ENCODE measurements at places on chromosomes 2 and 18. TPM values are rescaled to one million over a fixed set of nuclear protein-coding genes. Genes with fewer than 3 reads are reported as not detected.

GRCh38 chr2:236554629-236555282 is 14.9 kb upstream of the ACKR3 start:
- DNase-seq, result no peak

DNA sequence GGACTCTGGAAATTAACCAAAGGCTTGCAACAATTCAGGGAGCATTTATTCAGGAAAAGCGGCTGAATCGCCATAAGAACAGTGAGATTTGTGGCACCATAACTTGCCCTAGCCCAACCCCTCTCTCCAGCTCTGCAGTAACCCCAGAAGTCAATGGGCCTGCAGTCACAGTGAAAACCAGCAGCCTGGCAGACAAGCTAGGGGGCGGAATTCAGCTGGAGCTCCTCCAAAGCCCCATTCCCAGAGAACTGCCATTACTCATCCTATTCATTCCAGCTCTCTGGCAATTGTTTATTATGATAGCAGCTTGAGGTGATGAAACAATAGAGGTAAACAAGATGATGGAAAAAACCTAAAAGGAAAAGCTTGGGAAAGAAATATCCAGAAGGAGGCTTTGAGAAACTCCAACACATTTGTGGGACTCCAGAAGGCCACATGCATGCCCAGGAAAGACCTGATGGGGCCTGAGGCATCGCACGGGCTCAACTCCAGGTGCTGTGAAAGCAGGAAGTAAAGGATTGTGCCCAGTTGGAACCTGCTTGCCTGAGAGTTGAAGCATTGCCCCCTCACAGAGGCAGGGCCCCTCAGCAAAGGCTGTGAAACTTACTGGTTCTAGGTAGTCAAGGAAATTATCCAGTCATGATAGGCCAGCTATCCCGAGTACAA is 126.7 kb downstream of the TWIST2 start:
- DNase-seq, result no peak

The ANKRD53 gene
- polyA plus RNA-seq, result 2.2 TPM

GRCh38 chr2:27218614-27219013 is 1.4 kb downstream of the CAD start:
- no peak for DNase-seq

DNA sequence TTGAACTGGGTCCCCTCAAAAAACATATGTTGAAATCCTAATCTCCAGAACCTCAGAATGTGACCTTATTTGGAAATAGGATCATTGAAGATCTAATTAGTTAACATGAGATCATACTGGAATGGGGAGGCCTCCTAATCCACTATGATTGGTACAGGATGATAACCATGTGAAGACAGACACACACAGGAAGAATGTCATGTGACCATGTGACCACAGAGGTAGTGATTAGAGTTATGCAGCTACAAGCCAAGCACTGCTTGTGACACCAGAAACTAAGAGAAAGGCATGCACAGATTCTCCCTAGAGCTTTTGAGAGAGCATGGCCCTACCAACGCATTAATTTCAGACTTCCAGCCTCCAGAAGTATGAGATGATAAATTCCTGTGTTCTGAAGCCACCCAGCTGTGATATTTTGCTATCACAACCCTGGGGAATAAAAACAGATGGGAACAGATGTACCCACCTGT is 47.0 kb upstream of the TGIF1 start:
- DNase-seq, result no peak

DNA sequence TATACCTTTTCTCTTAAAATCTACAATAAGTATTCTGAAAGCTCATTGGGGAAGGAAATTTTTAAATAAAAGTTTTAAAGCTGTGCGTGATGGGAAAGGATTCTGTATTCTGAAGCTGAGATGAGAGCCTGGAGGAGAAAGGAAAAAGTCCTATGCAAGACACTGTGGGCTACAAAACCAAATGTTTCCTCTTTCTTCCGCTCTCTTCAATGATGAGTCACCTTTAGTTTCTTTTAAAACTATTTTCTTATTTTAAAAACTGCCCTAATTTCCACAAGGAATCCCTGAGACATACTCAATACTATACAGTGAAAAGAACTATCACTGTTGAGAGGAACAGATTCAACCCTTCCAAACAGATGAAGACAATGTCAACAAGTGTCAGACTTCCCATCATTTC is 87.4 kb downstream of the INO80D start:
- DNase-seq, result no peak

DNA sequence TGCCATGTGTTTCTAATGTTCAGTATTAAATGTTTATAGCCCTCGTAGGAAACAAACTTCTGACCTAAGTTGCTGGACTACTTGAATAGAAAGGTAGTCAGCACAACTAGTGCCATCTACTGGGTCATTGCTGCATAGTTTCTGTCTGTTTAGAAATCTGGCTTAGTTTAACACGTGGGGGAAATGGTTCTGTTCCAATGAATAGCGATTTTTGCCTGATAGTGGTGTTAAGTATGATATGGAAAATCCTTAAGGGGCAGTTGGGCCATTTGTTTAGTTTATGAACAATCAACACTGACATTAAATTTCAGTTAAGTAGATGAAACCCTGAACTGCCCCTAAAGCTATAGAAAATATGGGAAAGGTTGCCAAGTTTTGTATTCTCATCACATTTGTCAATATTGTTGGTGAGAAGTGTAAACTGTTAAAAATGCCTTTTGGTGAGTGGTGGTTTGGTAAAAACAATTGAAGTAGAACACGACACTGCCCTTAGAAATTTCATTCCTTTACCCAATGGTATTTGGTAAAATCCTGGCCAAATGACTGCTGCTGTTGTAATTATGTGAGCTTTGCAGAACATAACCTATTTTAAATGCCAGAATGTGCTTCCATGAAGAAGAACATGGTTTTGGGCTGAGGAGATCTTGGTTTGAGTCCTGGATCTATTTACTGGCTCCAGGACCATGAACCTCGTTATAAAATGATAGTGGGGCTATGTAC is 13.2 kb downstream of the NABP1 start:
- peak; percentile 77 for DNase-seq

GRCh38 chr2:229852565-229852964 is 69.2 kb downstream of the TRIP12 start:
- DNase-seq, result peak; percentile 46

DNA sequence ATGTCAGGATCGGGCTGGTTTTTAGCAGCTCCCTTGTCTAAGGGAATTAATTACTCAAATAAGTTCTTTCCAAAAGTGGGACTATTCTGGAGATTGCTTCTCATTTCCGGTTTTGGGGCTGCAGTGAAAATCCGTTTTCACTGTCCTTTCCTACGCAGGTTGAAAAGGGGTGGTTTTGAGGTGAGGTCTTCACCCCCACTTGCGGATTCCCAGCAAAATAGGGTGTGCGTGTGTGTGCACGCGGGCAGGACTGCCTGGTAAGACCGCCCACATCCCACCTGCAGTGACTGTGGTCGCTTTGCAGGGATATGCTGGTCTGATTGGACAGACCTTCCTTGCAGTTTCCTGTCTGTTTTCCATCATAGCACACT is 472 bp upstream of the PLEKHM3 start:
- DNase-seq, result no peak

The TRPM8 gene
- polyA plus RNA-seq, result not detected

GRCh38 chr18:43004421-43004820 is 111.1 kb downstream of the RIT2 start:
- no peak for DNase-seq

DNA sequence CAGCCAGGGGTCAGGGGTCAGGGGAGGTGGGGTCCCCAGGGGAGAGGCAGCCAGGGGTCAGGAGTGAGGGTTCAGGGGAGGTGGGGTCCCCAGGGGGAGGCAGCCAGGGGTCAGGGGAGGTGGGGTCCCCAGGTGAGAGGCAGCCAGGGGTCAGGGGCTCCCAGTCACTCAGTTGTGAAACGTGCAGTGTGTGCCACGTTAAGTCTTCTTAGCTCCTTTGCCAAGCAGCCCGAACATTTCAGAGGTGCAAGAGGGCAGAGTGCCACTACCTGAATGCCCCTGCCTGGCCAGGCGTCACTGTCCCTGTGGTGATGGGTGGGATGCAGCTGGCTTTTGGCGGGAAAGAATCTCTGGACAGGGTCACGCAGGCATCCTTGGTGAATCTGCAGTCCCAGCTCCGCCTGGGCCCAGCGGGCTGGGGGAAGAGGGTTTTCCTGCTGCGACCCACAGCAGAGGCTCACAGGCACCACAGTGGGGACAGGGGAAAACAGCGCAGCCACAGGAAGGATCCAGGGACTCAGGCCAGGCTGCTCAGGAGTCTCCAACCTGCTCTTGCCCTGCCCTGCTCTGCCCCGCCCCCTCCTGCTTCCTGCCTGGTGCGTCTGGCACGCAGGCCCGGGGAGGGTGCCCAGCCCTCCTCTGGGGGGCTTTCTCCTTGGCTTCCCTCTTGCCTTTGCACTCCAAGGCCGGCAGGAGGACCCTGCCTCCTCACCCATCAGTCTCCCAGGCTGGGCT is 188.3 kb downstream of the TWIST2 start:
- no peak for DNase-seq

GRCh38 chr2:17976871-17977746 is 98.6 kb downstream of the KCNS3 start:
- DNase-seq, result peak; percentile 2

DNA sequence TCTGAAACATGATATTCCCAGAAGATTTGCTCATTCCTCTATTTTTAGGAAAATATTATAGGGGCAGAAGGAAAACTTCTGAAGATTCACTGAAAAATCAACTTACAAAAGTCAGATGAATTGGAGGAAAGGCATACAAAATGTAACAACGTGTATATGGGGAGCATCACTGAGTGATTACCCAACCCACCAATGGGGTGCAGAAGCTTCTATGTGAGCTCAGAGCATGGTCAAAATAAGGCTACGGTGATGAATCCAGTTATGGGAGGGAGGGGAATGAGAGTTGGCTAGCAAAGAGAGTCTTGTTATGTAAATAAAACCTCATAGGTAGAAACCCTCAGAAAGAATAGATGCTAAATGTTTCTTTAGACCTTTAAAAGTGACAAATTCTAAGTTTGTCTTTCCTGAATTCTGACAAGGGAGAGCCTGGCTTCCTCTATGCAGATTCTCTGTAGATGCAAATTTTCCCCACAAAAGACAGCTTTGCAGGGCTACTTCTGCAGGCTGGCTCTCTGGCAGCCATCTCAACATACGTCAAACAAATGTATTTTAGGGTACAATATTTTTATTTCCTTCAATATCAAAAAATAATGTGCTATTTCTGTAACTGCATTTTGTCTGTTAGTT is 171.4 kb upstream of the NDUFV2 start:
- DNase-seq, result no peak

DNA sequence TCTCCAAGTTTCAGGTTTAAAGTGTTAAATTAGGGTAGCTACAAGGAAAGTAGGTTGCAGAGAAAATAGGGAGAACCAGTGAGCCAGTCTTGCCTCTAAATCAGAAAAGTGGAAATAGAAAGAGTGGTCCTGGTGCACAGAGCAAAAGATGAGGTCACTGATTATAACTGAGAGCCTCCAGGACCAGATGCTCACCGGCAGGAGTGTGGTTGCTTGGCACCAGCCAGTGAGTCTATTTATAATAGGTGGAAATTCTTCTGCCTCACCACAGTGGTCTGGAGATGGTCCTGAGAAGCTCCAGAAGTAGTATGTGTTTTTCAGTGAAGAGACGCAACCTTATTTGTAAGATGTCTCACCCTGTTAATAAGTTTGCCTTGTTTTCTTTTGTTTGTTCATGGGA is 373.9 kb upstream of the KCNJ3 start:
- DNase-seq, result no peak

DNA sequence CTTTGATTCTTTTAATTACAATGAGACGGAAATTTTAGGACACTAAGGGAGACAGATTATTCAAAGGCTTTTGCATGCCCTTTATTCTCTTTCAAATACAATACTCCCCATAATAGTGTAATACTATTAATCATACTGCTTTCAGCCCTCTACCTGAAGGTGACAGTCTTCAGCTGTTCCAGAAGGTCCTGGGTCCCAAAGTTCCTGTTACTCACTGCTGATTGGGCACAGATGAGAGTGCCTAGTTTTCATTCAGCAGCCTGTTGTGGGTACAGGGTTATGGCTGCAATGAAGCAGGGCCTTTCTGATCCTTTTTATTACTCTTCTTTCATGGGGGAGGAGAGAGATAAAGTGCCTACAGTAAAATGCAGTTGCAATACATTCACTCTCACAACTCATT is 80.2 kb downstream of the NUP35 start:
- DNase-seq, result no peak

- no peak for DNase-seq
Observed at GRCh38 chr2:190867212-190867611, 13.4 kb upstream of the GLS start.

The GRB14 gene
- 7.0 TPM for polyA plus RNA-seq

The RESP18 gene
- 0.28 TPM for polyA plus RNA-seq

DNA sequence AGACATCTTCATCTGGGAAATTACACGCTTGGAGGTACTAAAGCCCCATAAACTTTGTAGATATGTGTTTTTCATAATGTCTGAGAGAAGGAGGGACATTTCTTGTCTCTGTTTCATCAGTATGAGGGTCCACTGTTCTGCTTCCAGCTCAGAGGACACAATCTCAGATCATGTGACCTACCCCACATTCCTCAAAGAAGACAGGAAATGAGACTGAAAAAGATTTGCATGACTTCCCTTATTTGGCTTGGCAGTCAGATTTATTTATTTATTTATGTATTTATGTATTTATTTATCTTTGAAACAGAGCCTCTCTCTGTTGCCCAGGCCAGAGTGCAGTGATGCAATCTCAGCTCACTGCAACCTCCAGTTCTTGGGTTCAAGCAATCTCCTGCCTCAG is 463.7 kb upstream of the RGPD4 start:
- DNase-seq, result no peak

DNA sequence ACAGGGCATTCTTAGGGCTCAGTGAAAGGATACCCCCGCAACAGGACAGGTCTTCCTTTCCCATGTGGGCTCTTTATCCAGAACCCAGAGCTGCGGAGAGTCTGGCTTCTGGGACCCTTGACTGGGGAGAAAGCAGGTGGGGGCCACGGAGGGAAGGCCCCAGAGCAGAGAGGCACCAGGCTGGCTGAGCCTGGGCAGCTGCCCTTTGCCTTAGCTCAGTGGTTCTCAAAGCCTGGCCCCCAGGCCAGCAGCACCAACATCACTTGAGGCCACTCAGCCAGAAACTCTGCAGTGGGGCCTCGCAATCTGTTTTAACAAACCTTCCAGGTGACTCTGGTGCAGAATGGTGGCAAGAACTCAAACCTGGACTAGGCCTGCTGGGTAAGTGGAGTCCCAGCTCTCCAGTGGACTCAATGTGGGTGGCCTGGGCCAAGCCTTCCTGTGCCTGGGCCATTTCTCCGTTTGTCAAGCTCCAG is 1.6 kb upstream of the TMEM37 start:
- no peak for DNase-seq

- DNase-seq, result peak; percentile 36
Observed at GRCh38 chr2:120014226-120014980, 1.5 kb downstream of the EPB41L5 start.

- peak; percentile 2 for DNase-seq
Observed at GRCh38 chr2:217858519-217859491, 144.0 kb downstream of the TNS1 start.

The ARL4C gene
- 6.3 TPM for polyA plus RNA-seq

The CFAP221 gene
- polyA plus RNA-seq, result 2.2 TPM

DNA sequence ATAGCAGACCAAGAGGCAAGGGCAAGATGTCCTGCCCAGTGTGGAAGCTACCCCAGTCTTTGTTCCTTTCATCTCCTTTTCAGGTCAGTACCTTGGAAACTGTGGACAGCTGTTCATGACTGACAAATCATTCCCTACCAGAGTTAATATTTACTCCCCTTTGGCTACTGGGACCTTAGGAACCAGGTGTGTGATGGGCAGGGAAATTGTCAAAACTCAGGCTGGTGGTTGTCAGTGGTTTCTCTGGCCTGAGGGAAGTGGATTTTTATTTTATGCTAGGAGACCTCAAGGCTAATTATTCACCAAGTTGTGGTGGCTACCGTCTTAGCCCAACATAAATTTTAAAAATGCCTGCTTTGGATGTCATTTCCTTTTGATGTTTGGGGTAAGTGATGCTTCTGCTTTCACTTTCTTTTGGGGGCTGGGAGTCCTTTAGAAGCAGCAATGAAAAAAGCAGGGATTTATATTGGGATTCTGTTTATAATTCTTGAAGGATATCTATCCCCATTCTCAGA is 119.3 kb downstream of the SETBP1 start:
- no peak for DNase-seq
